ENCODE measurements at places on chromosomes 2 and 18.

DNA sequence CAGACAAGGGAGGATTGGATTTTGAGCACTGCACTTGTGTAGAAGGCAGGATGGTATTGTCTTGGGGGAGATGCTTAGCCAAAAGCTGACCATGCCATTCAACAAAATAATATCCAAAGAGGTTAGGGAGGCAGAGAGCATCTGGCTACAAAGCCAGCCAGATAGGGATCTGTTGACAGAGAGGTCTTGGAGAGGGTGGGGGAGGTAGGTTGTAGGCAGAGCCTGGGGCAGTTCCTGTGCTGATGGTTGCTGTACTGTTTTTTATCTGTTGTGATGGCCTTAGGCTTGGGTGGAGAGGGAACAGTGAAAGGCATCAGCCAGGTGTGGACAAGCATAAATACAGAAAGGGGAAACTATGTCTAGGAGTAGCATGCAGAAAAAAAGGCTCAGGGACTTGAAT lies 100.9 kb downstream of the AQP4 start:
- no peak for DNase-seq

GRCh38 chr2:196957442-196957841 lies 30.9 kb upstream of the PGAP1 start:
- DNase-seq, result no peak

GRCh38 chr2:230230087-230230486 lies 4.6 kb downstream of the SP140 start:
- no peak for DNase-seq

- DNase-seq, result peak; percentile 41
Observed at GRCh38 chr2:68828887-68829708, 42.1 kb downstream of the BMP10 start.

- no peak for DNase-seq
Observed at GRCh38 chr2:129765678-129766351, 213.7 kb upstream of the RAB6C start.

GRCh38 chr2:150169237-150169629 lies 318.2 kb downstream of the RND3 start:
- DNase-seq, result no peak

- DNase-seq, result no peak
Observed at GRCh38 chr2:187055463-187055862, 206.5 kb upstream of the ZSWIM2 start.

- no peak for DNase-seq
Observed at GRCh38 chr2:205401511-205401910, 280.8 kb upstream of the NRP2 start.

DNA sequence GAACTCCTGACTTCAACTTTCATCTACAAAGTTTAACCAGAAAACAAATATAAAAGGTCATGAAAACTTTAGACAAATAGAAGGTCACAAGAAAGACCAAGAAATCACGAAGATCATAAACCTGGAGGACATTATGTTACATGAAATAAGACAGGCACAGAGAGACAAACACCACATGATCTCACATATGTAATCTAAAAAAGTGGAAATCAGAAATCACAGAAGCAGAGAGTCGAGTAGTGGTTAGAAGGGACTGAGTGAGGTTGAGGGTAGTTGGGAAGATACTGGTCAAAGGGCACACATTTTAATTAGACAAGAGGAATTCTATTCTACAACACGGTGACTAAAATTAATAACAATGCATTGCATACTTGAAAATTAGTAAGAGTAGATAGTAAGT lies 1.4 kb downstream of the GCFC2 start:
- DNase-seq, result no peak

- no peak for DNase-seq
Observed at GRCh38 chr2:188787021-188787657, 187.0 kb upstream of the COL3A1 start.

GRCh38 chr2:88733155-88733902 lies 41.9 kb downstream of the RPIA start:
- DNase-seq, result no peak

DNA sequence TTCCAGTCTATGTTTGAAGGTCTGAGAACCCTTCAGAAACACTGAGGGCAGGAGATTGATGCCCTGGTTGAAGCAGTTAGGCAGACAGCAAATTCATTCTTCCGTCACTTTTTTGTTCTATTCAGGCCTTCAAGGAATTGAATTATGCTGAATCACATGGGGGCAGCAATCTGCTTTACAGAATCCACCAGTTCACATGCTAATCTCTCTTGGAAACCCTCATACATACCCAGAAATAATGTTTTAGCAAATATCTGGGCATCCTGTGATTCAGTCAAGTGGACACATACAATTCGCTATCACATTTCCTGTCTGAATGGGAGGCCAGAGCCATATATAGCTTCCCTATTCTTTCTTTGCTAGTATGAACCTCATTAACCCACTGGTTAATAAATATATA lies 301.4 kb upstream of the CNTNAP5 start:
- DNase-seq, result no peak

DNA sequence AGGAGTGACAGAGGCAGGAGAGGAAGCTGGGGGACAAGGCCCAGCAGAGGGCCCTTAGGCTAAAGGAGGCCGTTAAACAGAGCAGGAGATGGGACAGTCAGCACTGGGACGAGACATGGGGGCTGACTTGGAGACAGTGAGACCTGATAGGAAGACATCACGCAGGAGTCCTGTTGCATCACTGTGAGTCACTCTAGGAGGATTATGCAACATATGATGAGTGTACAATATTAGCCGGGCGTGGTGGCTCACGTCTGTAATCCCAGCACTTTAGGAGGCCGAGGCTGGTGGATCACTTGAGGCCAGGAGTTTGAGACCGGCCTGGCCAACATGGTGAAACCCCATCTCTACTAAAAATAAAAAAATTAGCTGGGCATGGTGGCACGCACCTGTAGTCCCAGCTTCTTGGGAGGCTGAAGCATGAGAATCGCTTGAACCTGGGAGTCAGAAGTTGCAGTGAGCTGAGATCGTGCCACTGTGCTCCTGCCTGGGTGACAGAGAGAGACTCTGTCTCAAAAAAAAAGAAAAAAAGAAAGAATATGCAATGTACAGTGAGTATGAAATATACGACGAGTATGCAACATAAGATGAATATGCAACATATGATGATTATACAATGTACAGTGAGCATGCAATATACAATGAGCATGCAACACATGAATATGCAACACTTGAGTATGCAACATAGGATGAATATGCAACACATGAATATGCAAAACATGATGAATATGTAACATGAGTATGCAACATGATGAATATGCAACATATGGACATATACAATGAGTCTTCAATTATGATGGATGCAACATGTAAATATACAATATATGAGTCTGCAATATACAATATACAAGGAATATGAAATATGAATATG lies 83.3 kb upstream of the ID2 start:
- no peak for DNase-seq

- peak; percentile 1 for DNase-seq
Observed at GRCh38 chr2:32357318-32358110, 691 bp downstream of the BIRC6 start.

GRCh38 chr2:47404356-47404755 lies 1.4 kb downstream of the MSH2 start:
- no peak for DNase-seq

GRCh38 chr2:102155703-102156515 lies 13.4 kb downstream of the IL1R1 start:
- no peak for DNase-seq

DNA sequence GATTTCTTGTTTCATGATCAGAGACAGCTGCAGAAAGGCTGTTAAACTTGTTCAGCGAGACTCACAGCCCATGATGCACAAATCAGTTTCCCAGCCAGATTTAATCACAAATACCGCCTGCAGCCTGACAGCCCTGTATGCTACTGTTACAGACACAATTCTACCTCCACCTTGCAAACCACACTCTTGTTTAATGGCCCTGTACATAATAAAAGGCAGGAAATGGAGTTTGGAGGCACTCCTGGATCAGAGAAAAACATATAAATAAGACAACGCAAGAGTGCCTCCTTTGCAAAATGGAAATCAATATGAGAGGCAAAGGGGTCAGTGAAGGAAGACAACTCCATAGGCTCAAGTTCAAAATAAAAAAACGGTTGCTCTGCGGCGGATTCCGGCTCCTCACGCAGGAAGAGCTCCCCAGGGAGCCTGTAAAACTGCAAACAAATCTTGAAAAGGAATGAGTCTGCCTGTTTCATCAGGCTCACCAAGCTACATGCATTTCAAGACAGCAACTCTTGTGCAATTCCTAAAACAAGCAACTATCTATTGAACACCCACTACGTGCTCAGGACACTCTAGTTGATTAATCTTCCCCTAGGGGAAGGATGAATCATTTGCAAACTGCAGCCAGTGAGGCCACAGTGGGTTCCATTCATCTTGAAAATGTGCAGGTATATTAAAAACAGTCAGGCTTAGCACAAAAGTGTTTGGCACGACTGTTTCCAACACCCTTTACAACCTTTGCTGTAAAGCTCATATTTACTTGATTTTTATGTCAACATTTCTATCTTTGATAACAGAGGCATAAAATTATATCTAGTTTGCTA lies 37.5 kb downstream of the TBC1D8 start:
- DNase-seq, result no peak

DNA sequence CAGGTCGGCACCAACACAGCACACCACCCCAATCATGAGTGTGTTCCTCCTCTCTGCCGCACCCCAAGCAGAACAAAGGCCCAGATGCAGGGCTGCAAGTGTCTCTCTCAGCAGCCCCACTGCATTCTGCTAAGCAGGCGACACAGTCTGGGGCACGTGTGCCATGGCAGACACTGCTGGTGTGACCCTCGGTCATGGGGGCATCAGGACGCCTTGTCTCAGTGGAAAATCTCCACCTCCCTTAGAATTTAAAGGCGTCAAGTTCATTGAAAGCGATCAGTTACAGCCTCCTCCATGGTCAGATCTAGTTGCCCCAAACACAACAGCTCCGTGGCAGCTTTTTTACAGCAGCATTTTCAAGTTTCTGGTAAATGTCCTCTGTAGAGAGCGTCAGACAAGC lies 57.2 kb downstream of the ADNP2 start:
- DNase-seq, result no peak

DNA sequence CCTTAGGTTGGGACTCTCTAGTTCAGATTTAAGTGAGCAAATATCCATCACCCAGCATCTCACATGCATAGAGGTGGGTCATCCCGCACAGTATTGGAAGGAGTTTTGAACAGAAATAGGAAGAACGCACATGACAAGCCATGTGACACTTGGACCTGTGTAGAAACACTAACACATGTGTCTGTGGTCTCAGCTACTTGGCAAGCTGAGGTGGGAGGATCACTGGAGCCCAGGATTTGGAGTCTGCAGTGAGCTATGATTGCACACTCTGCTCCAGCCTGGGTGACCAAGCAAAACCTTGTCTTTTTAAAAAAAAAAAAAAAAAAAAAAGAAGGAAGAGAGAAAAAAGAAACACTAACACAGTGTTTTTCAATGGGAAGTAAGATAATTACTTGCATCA lies 5.4 kb upstream of the MTCL1 start:
- DNase-seq, result no peak

GRCh38 chr2:200317975-200318374 lies 11.5 kb downstream of the SPATS2L start:
- no peak for DNase-seq

GRCh38 chr2:43233218-43234212 lies 7.1 kb upstream of the ZFP36L2 start:
- no peak for DNase-seq

DNA sequence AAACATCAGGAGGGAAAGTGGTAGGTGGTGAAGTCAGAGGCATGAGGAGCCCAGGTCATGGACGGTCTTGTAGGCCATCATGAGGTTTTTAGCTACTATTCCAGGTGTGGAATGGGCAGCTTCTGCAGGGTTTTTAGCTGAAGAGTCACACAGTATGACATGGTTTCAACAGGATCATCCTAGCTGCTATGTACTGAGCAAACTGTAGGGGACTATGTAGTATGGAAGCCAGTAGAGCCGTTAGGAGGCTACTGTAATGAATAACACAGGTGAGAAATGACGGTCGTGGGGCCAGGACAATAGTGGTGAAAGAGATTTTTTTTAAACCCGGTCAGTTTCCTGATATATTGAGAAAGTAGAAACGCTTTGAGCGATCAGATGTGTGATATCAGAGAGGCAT lies 167.6 kb upstream of the FN1 start:
- DNase-seq, result no peak

DNA sequence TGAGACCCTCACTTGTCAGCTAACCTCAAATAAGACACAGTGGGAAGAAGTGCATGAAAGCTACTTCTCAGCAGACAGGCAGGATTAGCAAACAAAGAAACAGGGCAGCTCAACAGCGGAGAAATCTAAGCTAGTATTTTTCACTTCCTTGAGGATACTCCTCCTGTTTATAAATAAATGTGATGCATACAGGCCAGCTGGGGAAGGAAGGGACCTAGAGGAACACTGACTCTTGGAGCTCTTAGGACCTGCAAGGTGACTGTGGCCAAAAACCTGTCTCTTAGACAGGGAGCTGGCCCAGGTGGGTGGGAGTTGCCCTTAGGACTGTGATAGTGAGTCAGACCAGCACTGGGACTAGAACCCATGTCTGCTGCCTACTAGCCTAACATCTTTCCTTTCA lies 4.8 kb downstream of the REEP1 start:
- no peak for DNase-seq

- DNase-seq, result no peak
Observed at GRCh38 chr2:158777077-158777476, 18.0 kb upstream of the DAPL1 start.

DNA sequence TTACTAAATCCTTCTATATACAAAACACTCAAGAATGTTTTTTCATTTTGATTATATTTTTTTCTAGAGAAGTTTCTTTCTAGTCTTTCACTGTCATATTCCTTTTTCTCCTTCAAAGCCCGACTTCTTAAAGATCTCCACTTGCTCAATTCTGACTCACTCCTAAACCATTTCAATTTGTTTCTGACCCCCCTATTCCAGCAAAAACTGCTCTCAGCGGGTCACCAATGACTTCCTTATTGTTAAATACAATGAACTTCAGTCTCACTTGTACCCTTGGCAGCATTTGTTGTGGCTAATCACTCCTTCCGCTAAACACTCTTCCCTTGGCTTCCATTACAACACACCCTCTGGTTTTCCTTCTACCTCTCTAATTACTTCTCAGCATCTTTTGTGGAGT lies 111.1 kb upstream of the RBBP8 start:
- DNase-seq, result no peak

DNA sequence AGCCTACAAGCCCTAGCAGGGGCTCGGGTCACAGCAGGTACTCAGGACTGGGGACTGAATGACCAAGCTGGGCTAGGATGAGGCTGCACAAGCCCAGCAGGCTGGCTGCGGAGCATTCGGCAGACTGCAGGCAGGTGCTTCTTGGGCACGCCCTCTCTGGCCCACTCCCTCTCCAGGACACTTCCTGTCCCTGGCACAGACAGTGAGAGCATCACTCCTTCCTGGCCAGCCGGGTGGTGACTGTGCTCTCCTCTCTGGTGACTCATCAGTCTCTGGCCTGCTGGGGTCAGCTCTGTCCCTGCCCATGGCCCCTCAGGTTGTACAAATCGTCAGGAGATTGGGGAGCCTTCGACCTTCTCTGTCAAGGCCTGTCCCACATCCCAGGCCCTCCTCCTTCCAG lies 22.5 kb downstream of the C1QL2 start:
- no peak for DNase-seq

DNA sequence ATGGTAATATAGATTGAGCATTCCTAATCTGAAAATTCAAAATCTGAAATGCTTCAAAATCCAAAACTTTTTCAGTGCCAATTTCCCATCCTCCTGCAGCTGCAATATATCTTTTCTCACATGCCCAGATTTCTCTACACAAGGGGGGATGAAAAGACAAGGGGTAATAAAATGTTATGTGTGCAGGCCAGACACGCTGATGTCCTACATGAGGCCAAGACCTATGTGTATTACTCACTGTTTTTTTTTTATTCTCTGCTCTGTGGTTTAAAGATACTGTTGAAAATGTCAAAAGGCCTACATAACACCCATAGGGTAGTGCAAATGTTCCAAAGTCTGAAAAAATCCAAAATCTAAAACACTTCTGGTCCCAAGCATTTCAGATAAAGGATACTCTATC lies 41.2 kb upstream of the CWC22 start:
- no peak for DNase-seq

Data from stimulated activated CD8-positive, alpha-beta memory T cell treated with anti-CD3 and anti-CD28 coated beads, Interleukin-7, amount 100 ng/mL, for 1 hour (primary cell).